ENCODE measurements at places on chromosomes 2 and 18.

- DNase-seq: no peak
Observed at GRCh38 chr2:11546072-11546471, 12.2 kb downstream of the GREB1 start.

DNA sequence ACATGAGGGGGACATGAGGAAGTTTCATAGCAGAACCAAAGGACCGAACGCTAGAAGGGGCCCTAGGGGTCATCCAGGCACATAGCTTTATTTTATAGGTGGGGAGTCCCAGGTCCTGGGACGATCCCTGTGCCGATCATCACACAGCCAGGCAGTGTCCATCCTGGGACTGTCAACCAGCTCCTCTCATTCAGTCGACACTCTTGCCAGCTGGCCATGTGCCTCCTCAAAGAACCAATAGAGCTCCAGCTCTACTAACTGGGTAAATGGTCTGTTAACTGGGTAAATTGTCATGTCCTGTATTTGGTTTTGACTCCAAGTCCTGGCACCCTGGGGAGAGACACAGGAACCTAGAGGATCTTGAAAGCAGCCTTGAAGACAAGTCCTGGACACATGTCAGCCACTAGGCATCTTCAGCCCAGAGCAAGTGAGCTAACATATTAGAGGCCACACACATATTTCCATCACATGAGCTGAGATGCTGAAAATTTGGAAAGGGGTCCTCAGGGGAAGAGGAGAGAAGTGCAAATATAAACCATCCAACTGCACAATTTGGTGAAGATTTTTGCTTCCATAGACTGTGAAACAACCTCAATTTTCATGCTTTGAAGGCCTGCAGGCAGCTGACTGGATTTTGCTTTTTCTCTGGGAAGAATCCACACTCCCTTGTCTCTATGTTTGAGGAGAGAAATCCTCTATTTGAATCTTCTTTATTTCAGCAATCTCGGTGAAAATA, 361.1 kb upstream of the SLC14A2 start:
- no peak for DNase-seq

- no peak for DNase-seq
Observed at GRCh38 chr2:237413777-237414661, at the start of gene COL6A3. Gene COL6A3 (minus strand): TSS chr2:237414164. CDS start chr2:237396817, 17,347 bp downstream.

DNA sequence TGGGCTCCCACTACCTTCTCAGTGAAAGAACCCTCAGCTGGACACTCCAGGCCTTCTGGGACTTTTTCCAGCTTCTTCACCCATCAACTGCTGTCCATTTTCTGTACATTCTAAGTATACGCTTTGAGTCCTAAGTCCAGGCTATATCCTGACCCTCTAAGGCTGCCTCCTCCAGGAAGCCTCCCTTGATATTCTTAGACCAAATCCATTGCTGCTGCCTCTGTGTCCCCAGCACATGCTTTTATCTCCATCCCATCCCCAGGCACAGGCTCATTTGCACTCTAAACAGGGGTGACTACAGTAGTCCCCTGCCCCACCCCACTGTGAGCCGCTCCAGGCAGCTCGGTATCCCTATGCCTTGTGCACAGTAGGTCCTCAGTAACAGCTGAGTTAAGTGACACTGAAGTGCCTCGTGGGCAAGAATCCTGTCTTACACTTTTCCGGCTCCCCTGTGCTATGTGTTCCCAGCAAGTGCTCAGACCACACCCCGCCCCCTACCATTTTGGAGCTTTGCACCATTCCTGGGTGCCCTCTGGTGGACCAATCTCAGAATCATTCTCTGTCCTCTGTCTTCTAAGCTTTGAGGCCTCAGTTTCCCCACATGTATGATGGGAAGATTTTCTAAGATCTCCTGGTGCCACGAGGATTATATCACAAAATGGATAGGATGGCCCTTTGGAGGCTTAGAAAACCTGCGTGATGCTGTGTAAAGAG, 34.9 kb downstream of the EMX1 start:
- no peak for DNase-seq

- DNase-seq: no peak
Observed at GRCh38 chr2:149409506-149409905, 79.1 kb downstream of the LYPD6 start.

DNA sequence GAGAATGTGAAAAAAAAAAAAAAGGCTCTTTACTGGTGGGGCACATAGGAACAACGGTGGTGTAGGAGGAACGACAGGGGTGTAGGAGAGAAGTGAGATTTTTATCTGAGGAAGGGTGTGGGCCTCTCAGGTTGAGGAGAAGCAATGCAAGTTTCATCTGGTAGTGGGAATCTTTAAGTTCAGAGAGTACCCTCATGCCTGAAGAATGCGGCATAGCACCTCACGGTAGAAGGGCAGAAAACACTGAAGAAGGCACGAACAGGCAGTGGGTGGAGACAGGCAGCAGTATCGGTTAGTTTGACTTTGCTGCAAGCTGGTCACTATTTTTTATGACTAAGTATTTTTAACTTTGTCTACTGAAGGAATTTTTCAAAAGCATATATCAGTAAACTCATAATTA, 52.2 kb upstream of the TSPYL6 start:
- DNase-seq: no peak

GRCh38 chr2:81436256-81436655, 1131.7 kb upstream of the LRRTM1 start:
- DNase-seq: no peak
